ENCODE measurements at places on chromosomes 12 and 14.

- peak; percentile 83 for DNase-seq
These were observed 92.5 kb downstream of the GPHN start for GRCh38 chr14:66600416-66600815.

DNA sequence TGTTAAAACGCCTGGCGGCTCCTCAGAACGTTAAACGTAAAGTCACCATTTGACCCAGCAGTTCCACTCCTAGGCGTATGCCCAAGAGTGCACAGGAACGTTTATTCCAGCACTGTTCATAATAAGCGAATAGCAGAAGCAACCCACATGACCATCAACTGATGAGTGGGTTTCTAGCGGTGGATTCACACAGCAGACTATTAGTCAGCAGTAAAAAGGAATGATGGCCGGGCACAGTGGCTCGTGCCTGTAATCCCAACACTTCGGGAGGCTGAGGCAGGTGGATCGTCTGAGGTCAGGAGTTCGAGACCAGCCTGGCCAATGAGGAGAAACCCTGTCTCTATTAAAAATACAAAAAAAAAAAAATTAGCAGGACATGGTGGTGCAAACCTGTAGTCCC lies 22.4 kb upstream of the FBRSL1 start:
- DNase-seq, result no peak

DNA sequence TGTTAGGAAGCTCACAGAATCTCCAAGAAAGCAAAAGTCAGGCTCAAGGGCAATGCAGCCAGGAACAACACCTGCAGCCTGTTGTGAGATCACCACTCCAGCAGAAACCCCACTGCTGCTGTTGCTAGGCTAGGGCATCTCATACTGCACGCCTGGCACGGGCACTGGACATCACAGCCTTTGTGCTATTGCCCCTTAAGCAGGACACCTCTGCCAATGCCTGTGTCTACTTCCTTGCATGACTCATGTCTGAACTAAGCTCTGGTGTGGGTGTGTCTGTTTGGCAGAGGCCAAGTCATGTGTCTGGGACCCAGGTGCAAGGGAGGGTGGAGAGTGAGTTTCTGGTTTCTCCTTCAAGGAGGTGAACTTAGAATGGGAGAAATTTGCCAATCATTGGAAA lies 10.0 kb upstream of the DDX47 start:
- DNase-seq, result peak; percentile 82

DNA sequence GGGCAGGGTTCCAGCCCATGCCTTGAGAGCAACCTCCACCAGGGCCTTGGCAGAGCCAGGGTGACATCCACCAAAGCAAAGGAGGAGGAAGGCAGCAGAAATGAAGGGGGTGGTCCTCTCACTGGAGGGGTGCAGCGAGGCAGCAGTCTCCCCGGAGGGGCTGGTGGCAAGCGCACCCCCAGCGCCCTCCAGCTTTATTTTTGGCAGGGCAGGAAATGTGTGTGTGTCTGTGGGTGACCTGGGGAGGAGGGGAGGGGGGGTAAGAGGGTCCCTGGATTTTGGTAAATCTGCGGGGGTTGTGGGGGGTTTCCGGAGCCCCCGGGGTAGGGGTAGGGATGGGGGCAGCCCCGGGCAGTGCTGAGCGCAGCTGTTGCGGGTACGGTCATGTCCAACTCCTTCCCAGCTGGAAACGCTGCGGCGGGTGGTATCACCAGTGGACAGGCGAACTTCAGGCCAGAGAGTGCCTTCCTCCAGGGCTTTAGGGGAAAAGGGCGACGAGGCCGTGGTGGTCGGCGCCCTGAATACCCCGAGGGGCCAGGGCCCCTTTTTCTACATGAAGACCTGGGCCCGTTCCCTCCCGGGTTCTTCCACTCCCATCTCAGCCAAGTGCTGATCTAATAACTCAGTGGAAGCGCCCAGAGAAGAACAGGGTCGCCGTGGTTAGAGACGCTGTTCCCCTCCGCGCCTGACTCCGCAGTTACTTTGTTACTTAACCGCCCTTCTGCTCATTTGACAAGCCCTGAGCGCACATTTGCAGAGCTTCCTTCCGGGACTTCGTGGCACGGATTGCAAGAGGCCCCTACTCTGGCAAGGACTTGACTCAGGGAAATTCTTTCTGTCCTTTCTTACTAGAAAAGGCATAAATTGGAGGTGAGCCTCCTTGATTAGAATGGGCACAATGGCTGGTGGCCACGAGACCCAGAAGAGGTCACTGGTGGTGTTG lies 55.2 kb downstream of the FOS start:
- DNase-seq, result no peak

DNA sequence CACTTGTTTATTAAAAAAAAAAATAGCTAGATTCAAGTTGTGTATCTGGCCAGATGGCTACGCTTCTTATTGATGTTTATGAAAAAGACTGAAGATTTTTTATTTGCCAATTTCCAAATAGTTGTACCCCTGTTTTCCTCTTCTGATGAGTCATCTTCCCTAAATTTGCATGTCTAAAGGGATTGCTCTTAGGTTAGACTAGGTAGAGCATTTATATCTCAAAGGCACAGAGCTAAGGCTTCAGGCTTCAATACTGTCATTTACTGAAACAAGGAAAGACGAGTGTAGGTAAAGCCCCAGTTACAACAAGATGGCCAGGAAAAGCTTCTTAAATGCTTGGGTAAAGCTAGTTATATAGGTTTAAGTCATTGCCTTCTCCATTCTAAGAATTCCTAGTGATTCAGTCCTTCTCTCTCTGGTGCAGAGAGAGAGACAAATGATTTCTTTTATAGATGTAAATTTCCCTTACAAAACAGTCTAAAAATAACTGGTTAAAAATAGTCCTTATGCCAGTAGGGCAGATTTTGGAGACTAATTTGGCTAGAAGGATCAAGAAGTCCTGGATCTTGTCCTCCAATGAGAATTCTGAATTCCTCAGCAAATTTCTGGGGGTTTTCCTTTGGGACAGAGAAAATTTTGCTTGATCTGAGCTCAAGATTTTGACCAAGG lies 26.1 kb downstream of the LEMD3 start:
- DNase-seq, result no peak

- no peak for DNase-seq
These were observed 66.5 kb downstream of the TRAFD1 start for GRCh38 chr12:112191840-112192321.

DNA sequence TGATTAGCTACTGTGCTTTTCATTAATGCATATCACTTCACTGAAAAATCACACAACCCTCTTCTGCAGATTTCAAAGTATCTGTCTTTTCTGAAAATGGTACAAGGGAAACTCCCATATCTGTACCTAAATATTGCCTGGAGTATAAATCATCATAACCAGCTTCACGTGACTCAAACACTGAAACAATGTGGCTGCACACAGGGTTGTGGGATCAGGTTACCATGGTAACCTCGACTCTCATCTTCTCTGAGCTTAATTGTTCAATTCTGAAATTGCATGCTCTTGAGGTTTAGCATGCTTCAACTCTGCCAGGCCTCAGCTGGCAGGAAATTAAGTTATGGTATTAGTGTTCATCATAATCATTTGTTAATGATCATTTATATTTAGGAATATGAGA lies 77.5 kb upstream of the CPSF6 start:
- peak; percentile 33 for DNase-seq

DNA sequence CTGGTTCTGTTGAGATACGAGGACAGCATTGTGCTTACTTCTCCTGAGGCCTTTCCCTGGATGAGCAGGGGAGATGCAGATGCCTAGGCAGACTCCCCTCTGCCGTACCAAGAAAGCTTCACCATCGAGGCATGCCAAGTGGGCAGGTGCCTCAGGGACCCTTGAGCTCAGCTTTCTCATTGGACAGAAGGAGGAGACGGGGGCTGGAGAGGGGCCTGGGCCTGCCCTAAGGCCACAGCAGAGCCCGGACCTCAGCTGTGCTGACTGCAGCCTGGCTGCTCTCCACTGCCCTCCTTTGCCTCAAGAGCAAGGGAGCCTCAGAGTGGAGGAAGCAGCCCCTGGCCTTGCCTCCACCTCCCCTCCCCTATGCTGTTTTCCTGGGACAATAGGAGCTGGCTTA lies 23.4 kb downstream of the SERPINA1 start:
- DNase-seq, result no peak

DNA sequence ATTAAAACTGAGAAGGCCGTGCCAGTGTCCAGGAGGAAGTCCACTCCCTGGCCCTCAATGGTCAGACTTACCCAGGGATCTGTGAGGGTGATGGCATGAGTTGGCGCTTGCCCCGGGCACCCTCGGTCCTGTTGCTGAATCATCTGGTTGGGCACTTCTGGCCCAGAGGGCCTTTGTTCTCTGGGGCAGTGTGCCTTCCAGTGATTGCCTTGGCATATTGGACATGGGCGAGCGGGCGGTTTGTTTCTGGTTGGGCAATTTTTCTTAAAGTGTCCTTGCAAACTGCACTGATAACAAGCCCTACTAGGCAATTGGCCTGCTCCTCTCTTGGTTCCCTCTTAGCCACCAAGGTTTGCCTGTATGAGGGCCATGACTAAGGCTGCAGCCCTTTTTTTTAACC lies 69.5 kb upstream of the ZDHHC17 start:
- no peak for DNase-seq

- DNase-seq, result no peak
These were observed 9.1 kb downstream of the SH2B3 start for GRCh38 chr12:111414711-111415252.

DNA sequence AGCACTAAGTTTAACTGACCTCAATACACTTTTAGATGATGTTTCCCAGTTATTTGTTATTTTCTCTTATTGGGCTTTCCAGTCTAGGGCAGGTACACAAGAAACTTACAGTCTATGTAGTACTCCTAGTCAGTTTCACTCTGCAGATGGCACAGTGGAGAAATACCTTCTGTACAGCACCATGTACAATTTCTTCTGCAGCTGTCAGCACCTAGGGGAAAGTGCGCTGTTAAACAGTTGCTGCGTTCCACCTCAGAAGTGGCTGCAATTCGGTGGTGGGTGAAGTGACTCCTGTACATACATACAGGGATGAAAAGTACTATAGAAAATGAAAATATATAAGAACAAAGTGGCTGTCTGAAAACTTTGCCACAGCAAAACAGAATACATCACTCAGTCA lies 48.3 kb downstream of the NOVA1 start:
- no peak for DNase-seq
